Right kidney (tissue), 9 donors: ENCODE measurements at places on chromosomes 4 and X.

- DNase-seq, result no peak
These were observed 35.3 kb upstream of the DCX start for GRCh38 chrX:111447298-111447697.

GRCh38 chrX:136097871-136098805 lies 49.2 kb upstream of the FHL1 start:
- DNase-seq, result no peak

GRCh38 chrX:118565853-118566252 lies 70.2 kb downstream of the DOCK11 start:
- DNase-seq, result no peak

GRCh38 chr4:121777625-121778024 lies 12.7 kb upstream of the SMIM43 start:
- DNase-seq, result no peak

DNA sequence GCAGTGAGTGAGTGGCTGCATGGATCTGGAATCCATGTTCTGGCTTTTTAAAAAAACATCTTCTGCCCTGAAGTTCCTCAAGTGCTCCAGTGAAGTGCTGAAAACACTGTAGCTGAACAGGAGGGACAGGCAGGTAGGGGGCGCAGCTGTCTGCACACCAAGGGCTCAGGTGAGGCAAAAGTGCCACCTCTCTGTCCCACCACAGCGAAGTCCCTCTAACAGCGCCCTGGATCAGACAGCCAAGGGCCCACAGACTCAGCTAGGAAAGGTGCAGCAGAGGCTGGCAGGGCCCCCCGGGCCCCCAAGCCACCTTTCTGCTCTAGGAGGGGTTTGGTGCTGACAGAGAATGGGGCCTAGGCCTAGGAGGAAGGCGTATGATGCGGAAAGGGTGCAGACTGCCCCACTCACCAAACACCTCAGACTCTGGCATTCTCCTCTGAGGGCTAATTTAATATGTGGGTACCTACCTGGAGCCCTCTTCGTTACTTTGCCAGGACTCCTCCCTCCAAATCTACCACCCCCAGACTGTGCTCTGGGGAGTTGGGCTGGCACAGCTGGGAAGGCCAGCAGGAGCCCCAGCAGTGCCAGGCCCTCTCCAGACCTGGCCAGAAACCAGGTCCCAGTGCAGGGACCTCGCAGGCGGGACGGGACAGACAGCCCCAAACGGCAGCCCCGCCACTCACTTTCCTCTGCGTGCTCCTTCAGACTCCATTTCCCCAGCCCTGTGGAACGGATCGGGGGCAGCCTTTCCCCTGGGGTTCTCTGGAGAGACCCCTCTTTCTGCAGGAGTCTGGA lies 73.7 kb downstream of the ENPP6 start:
- DNase-seq, result no peak
